ENCODE measurements at places on chromosomes 2 and 18. TPM values are rescaled to one million over a fixed set of nuclear protein-coding genes. Genes with fewer than 3 reads are reported as not detected.

- DNase-seq, result no peak
Measured at GRCh38 chr18:24195296-24196053, 56.6 kb downstream of the CABYR start.

Gene SCN2A
- polyA plus RNA-seq, result 0.41 TPM

GRCh38 chr18:8803063-8803795 lies 97.9 kb downstream of the MTCL1 start:
- DNase-seq, result no peak

GRCh38 chr18:75211626-75211952 lies 992 bp downstream of the TSHZ1 start:
- DNase-seq, result no peak

- no peak for DNase-seq
Measured at GRCh38 chr2:237701859-237702390, 74.5 kb downstream of the LRRFIP1 start.

GRCh38 chr2:28011322-28011737 lies 120.8 kb downstream of the BABAM2 start:
- DNase-seq, result no peak

GRCh38 chr2:94987074-94988020 lies 38.2 kb upstream of the MAL start:
- no peak for DNase-seq

Gene GPAT2
- polyA plus RNA-seq, result 4.2 TPM

Gene AQP12B
- polyA plus RNA-seq, result not detected

DNA sequence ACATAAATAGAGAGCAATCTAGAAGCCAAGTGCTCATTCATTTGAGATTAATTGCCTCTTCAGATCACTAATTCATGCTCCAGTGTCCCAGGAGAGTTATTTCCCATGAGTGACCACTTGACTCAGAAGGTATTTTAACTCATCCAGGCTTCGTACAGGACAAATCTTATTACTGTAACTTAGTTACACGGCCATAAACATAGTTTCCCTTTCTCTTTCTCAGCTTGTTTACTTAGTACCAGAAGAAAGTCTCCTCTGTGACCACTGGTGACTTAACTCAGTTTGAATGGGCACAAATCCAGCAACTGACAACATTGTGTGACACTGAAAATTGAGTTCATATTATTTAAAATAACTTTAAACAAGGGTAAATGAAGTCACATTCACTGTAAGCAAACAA lies 25.3 kb downstream of the MMADHC start:
- DNase-seq, result peak; percentile 14

Gene NAT8
- 1.7 TPM for polyA plus RNA-seq
